ENCODE measurements at places on chromosomes 2 and 18. TPM values are rescaled to one million over a fixed set of nuclear protein-coding genes. Genes with fewer than 3 reads are reported as not detected.

SLC11A1 gene
- total RNA-seq = 12.1 TPM

CD8B2 gene
- total RNA-seq = not detected

CAPN14 gene
- not detected for total RNA-seq

RRM2 gene
- total RNA-seq = 0.24 TPM

NIF3L1 gene
- total RNA-seq = 19.8 TPM

RAMP1 gene
- 36.6 TPM for total RNA-seq

NT5DC4 gene
- total RNA-seq = not detected

STPG4 gene
- total RNA-seq = not detected

CYP1B1 gene
- 26.3 TPM for total RNA-seq
